MG63 (cell line): ENCODE measurements at places on chromosomes 5 and 9. TPM values are rescaled to one million over a fixed set of nuclear protein-coding genes. Genes with fewer than 3 reads are reported as not detected.
A peak's percentile ranks its signal among the peaks of the same experiment; 100 is the strongest.

DNA sequence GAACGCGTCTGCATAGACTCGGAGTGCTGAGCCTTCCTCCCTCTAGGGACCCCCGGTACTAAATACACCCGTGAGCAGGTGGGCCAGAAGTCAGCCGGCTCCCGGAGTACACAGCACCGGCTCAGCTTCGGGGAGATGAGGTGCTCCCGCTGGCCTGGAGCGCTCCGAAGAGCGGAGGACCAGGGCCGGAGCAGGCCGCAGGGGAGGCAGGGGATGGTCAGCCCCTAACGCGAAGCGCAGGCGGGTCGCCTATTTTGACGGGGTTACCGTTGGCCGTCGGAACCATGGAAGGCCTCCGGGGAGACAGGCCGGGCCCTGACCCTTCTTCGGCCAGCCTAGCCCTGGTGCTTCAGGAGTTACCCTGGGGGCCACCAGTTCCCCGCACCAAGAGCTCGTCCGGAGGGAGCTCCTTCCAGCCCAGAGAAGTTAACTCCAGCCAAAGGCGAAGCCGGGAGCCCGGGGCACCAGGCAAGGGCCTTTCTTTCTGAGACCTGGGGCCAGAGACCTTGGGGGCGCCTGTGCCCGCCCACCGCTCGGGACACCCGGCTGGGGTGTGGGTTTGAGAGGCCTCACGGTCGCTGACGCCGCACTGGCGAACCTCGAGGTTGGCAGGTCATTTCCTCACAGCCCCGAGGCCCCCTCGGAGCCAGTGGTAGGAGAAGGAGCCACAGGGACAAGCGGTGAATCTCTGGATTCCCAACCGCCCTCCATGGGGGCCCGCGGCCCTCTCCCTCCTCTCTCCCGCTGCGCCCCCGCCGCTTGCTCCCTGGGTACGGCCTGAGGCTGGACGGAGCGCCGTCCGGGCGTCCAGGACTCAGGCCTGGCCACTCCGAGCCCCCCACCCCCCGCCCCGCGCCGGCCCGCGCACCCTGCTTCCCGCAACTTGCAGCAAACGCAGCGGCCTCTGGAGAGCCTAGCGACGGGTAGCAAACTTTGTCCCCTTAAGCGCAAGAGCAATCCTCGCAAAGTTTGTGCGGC, 3.4 kb upstream of the IRX4 start:
- peak; percentile 4 for DNase-seq

DNA sequence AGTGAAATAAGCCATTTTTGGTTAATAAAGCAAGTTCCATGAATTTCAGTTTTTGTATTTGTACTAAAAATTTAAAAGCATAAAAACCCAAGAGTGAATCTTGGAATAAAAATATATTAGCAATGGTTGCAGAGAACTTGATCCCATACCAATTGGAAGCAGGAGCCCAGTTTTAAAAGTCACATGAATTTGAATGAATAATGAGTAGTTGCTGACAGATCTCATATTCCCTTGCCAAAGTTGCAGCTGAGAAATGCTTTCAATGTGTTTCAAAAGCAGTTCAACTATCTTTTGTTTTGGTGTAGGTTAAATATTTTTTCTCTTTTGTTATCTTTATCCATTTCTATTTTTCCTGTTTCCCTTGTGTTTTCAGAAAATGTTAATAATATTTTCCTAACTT, 818.6 kb downstream of the CDH18 start:
- no peak for DNase-seq

Gene PCDHGA3
- total RNA-seq, result not detected in 2 replicates

GRCh38 chr9:11872471-11872870, 820.7 kb upstream of the TYRP1 start:
- no peak for DNase-seq

GRCh38 chr5:67364381-67364970, 167.9 kb upstream of the CD180 start:
- DNase-seq, result no peak
